ENCODE measurements at places on chromosomes 1 and 21.

DNA sequence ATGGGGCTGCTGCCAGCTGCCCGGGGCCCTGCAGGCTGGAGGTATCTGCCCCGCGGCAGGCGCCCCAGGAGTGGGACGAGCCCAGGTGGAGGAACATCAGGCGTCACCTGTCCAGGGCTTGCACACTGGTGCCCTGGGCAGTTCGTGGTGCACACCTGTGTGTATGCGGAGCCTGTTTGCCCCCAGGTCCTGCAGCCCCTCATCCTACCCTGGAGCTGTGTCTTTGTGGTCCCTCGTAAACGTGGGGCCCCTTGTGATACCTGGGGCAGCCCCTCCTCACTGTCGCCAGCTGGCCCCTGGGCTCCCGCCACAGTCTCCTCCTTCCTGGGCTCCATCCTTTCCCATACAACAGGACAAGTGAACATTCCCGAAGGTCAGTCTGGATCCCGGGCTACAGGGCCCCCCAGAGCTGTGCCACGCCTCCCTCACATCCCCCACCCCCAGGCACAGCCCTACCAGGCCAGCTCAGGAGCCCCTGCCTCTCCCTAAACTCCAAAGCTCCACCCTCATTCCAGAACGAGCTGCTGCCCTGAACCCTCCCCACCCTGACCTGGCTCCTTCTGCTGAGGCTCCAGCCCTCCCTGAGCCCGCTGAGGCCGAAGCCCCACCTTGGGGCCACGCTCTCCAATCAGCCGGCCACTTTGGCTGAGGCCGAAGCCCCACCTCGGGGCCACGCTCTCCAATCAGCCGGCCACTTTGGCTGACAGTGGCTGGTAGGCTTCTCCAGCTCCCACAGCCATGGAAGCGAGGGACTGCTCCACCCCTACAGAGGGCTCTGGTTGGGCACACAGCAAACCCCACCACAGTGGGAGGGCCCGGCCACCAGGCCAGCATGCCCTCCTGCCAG is 42.6 kb downstream of the UBE2G2 start:
- no peak for DNase-seq

- no peak for DNase-seq
These were observed 535.7 kb downstream of the BRINP3 start for GRCh38 chr1:189941922-189942321.

DNA sequence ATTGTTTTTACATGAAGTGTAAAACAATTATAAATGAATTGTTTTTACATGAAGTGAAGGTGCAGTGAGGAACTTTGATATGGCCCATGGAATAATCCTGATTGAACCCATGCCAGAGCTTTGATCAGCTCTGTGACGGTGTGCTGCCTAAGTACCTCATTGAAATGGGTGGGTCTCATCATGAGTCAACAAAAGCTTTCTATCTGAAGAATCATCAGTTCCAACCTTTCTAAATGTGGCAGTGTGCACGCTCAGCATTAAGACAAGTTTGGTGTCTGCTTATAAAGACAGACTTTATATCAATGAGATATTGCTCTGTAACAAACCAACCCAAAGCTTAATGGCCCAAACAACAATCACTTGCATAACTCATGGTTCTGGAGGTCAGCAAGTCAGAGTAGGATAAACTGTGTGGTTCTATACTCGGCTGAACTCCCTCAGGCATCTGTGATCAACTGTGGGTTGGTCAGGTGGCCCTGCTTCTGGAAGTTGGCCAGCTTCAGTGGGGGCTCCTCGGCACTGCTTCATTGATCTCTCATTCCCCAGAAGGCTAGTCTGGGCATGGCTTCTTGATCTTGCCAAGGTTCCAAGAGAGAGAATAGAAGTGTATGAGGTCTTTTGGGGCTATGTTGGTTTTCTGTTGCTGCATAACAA is 258.0 kb downstream of the LTN1 start:
- DNase-seq = no peak

GRCh38 chr1:27000817-27001460 is 7.4 kb downstream of the TRNP1 start:
- no peak for DNase-seq

DNA sequence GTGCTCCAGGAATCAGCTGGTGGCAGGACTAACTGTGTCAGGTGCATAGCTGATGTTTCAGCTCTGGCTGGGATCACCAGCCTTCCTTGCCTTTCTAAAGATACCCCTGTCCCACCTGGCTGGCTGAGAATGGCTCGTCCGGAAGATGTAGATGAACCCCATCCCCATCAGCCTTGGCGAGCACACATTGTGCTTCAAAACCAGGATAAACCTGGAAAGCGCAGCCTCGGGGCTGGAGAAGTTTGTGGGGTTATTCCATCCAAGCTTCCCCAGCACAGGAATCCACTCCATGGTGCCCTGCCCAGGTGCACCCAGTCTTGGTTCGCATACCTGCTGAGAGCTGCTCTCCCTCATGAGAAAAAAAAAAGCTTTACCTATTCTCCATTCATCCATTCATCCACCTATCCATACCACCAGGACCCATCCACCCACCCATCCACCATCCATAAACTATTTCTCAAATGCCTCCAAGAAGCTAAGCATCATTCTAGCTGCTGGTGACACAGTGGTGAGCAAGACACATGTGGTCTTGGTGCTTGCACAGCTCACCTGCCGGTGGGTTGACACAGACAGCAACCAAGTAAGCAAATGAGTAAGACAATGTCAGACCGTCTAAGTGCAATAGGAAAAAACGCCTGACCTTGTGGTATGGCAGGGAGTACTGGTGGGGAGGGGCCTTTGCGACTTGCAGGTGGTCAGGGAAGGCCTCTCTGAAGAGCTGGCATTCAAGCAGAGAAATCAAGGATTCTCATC is 94.0 kb downstream of the DMRTB1 start:
- no peak for DNase-seq

- no peak for DNase-seq
These were observed 558.9 kb upstream of the ADAMTS5 start for GRCh38 chr21:27525780-27526179.

DNA sequence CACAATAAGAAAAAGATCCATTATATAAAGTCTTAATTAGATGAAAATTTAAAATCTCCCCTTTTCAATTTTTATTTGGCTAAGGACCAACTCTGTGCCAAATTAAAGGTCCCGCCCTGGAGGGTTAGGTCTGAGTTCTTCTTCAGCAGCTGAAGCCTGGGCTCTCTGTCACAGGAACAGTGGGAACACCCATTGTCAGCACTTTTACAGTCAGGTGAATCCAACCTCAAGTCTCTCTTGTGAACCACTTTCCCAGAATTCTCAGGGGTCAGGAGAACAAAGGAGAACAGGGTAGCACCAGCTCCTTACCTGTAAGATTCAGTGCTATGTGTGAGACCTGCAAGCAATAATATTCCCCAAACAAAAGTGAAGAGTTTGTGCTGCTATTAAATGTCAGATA is 25.1 kb upstream of the HJV start:
- no peak for DNase-seq

DNA sequence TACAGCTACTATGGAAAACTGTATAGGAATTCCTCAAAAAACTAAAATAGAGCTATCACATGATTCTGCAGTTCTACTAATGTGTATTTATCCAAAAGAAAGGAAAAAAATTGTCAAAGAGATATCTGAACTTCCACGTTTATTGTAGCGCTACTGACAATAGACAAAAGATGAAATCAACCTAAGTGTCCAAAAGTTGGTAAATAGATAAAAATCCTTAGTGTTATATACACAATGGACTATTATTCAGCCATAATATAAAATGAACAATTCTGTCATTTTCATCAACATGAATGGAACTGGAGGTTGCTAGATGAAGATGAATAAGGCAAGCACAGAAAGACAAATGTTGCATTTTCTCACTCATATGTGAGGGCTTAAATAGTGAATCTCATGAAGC is 1492.1 kb downstream of the MRPL39 start:
- DNase-seq = no peak

DNA sequence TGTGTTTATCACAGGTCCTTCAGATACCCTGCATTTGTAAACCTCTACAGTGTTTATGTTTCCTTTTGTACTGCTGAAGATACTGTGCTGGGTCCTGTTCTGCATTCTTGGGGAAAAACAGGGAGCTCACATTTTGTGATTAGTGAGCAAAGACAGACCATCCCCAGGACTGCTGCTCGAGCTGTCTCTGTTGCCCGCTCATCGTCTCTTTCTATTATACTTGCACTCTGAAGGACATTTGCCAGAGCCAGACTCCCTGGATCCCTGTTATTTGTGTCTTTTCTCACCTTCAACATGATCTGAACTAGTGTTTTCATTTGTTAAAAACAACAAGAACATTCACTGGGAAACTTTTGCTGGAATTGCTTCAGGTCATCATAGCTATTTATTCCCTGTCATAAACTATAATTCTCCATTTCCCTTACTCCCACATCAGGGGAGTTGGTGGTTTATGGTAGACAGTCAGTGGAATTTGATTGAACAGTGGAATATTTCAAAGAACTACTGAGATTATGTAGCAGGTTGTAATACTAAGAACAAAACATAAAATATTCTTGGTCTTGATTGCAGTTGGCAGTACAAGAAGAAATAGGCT is 53.0 kb downstream of the PRRX1 start:
- DNase-seq = no peak

- no peak for DNase-seq
These were observed 59.2 kb downstream of the CLSTN1 start for GRCh38 chr1:9764550-9764949.

GRCh38 chr1:153963850-153964331 is 554 bp upstream of the SLC39A1 start:
- no peak for DNase-seq

DNA sequence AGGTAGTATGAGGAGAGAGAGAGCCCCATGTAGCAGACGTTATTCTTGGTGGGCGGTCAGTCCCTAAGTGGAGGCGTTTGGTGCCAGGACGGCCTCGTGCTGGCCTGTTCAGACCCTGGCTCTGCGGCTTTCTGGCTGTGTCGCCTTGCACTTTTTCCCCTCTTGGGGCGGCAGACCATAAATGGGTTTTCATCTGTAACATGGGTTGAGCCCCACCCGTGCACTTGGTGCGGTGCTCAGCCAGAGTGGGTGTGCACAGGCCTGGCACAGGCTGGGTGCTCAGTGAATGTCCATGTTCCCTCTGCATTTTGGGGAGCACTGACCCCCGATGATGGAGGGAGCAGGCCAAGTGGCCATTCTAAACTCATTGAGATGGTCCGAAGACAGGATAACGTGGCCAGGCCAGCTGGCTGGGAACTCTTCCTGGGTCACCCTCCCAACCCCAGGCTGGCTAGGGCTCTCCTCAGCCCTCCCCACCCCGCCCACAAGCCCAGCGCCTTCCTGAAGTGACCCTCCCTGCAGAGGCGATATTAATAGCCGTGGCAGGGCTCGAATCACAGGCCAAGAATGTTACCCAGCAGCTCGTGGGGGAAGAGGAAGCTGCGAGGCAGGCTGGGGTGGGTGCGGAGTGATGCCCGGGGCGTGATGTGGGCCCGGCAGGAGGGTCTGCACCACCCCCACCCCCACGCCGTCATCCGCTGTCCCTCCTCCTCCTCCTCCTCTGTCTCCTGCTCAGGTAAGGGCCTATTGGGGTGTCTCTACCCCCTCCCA is 78.5 kb downstream of the ARHGEF10L start:
- peak; percentile 14 for DNase-seq

DNA sequence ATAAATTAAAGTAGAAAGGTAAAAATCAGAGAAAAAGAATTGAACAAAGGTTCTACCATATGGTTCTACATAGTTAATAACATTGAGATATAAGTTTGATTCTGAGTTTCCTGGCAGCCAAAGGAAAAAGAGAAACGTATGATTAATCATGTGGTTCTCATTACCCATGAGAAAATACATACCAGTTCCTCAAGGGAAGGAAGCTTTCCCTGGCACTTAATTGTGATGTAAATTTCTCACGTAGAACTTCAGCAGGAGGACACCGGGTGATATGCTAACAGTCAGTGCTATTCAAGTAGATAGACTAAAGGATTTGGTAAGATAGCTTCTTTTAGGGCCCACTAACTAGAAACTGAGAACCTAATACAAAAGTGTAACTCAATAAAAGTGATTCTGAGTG is 218.5 kb downstream of the NFIA start:
- no peak for DNase-seq

DNA sequence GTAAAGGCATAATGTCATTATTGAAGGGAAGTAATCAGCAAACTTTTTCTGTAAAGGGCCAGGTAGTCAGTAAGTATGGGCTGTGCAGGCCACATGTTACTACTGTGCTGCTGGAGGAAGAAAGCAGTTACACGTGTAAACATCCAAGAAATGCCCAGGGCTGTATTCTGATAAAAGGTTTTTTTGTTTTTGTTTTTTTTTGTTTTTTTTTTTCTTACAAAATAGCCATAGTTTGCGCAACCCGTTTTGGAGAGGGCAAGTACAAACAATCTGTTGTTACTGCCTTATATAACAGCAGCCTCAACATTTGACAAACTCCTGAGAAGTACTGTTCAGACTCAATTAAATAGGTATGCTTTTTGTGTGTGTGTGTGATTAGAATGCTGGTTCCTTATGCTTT is 26.7 kb upstream of the MTMR11 start:
- no peak for DNase-seq

- no peak for DNase-seq
These were observed 133.3 kb upstream of the SLC44A3 start for GRCh38 chr1:94686882-94687281.

GRCh38 chr1:215064327-215064726 is 18.2 kb upstream of the KCNK2 start:
- no peak for DNase-seq

DNA sequence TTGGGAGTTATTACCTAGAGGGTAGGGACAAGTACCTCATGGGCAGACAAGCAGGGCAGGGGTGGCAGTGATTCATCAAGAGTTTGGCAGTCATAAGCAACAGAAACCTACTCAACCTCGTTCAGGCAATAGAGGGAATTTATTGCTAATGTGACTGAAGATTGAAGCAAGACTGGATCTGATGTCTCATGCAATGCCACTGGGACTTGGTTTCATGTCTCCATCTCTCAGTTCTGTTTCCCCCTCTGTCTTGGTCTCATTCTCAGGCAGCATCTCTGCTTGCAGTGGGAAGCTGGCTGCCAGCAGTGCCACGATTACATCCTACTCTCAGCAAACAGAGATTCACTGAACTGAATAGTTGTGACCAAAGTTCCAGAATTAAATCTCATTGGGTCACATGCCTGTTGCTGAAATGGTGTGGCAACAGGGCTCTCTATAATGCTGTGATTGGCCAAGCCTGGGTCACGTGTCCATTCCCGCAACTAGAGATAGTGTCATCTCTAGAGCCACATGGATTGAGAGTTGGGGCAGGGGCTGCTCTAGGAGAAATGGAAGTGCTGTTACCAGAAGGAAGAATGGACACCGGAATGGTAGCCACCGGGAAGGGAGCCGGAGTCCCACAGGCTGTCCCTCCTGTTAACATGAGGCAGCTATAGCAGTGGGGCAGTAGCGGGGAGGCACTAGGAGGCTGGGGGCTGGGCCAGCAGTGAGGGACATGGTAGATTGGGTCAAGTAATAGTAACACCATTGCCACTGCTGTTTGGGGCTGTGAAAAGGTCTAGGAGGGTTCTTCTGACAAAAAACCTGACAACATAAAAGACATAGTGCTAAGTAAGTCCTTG is 3.9 kb upstream of the CDC42 start:
- DNase-seq = no peak

All from anterior cingulate cortex (tissue), 58 donors.